NCI-H2081 (cell line): ENCODE measurements at places on chromosomes 5 and 9.

GRCh38 chr5:160626322-160626721, 204.7 kb downstream of the PTTG1 start:
- no peak for DNase-seq

- DNase-seq = no peak
These were observed 691.2 kb downstream of the TLR4 start for GRCh38 chr9:118395415-118395814.

DNA sequence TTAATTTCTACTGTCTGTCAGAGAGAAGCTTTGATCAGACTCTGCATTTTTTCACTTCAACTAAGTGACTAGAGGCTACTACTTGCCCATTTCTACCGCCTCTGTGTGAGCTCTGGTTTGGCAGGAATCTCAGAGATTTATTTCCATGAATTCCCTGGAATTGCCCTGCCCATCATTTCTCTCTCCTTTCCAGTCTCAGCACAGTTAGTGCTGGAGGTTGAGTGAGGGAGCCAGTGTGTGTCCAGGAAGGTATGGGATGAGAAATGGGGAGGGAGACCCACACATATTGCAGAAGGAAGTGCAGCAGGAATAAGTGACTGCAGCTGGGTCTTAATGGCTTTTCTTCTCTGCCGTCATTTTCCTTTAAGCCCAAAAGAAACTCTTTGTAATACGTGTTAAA, 443.1 kb upstream of the ZNF462 start:
- no peak for DNase-seq

DNA sequence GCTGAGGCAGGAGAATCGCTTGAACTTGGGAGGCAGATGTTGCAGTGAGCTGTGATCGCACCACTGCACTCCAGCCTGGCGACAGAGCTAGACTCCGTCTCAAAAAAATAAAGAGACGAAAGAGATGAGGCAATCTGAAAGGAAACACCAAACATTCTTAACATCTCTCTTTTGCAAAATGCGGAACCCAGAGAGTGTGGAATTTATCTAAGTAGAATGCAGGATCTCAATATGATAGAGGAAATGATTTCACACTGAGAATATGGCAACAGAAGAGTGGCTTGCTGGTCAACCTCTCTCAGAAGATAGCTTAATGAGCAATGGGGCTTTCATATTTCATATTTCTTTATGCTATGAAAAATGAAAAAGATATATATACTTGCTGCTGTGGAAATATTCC, 33.4 kb upstream of the PCA3 start:
- no peak for DNase-seq
